ENCODE measurements at places on chromosomes 13 and 19.

- DNase-seq, result no peak
Observed at GRCh38 chr19:2547721-2548120, 71.8 kb downstream of the GADD45B start.

DNA sequence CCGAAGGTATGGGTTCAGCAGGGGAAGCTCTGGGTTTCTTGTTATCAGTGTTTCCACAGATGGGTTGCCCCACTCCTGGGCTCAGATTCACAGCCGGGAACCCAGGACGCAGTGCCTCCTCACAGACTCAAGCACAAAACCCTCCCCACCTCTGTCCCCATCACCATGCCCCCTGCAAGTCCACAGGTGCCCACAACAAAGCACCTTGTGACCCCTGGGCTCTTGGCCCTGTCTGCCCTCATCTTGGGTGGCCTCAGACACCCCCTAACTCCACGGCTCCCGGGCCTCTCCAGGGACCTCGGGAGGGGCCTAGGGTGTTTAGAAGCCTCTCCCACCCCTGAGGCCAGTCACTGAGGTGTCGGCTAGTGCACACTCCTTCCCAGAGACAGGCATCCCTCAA, 231.7 kb downstream of the TUBA3C start:
- DNase-seq, result no peak

DNA sequence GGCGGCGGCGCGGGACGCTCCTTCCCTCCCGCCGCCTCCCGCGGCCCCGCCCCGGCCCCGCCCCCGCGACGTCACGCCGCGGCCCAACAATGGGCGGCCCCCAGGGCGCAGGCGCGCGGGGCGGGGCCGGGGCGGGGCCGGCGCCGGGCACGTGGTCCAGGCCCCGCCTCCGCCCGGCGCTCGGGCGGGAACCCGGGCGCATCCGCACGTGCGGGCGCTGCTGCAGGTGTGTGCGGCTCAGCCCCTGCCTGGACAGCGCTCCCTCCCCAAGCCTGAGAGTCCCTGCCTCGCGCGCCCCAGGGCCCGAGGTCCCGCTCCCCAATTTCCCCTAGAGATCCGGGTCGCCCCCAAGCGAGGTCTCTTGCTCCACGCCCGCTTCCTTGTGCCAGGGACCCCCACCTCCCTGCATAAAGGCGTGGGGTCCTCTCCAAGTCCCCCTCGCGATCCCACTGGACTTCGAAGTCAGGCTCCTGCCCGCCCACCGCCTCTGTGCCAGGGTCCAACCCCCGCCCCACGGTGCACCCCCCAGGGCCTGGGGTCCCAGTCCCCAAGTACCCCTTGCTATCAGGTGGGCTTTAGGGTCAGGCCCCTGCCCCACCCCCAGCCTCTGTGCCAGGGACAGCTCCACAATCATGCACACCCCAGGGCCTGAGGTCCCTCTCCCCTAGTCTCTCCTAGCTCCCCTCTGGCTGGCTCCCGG, at the start of gene MEX3D:
TSS of gene MEX3D (minus strand) at position 6 of the 700 bp plus-strand sequence. CDS start 267 bp downstream, outside the sequence.
- DNase-seq, result peak; percentile 77

DNA sequence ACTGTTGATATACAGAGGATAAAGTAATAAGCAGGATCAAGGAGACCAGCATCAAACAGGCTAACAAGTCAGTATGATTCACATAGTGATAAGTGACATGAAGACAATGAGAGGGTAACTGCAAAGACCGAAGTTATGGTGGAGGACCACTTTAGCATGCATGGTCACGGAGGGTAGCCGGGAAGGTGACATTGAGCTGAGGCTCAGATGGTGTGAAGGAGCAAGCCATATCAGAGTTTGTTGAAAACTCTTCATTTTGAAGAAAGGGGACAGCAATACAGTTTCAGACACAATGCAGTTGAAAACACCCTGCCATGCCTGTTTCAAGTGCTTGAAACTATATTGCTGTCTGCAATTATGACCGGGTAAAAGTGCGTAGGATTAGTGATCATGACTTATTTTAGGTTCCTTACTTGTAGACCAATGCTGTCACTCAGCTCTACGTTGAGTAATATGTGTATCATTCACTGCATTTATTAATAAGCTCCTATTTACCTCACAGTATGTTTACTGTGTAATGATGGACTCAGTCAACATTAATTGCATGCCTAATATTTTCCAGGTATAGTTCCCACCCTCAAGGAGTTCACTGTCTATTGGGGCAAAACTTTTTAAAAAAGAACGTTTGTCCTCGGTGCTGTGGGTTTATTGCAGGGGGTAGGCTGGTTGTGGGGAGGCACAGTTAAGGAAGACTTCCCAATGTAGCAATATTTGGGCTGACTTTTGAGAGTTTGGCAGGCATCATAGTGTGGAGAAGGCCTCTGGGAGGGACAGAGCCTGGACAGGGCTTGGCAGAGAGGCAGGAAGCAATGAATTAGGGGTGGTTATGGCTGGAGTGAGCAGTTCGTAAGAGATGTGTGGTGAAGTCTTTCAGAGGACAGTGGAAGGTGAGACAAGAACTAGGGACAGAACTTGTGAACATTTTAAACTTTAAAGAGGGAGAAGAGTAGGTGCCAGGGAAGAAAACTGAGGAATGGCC, 3.2 kb downstream of the UBAC2 start:
- no peak for DNase-seq

DNA sequence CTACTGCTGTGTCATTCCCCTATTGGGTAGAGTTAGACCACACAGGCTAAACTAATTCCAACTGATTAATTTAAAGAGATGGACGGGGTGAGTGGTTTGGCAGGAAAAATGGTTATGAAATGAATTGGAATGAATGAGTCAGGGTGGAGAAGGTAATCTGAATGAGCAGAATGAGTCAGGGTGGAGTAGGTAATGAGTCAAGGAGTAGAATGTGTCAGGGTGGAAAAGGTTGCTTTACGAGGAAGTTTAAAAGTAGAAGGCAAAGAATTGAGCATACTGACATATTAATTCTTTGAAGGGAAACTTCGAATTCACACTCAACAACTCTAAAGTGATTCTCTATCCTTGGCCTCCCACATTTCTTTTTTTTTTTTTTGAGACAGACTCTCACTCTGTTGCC, 12.7 kb upstream of the ZNF121 start:
- no peak for DNase-seq

GRCh38 chr19:10761443-10762250, 43.8 kb downstream of the DNM2 start:
- DNase-seq, result no peak
